DMS53 (cell line): ENCODE measurements at places on chromosomes 2 and 18.

- DNase-seq = no peak
These were observed 190.6 kb downstream of the TPGS2 start for GRCh38 chr18:36638224-36638623.

DNA sequence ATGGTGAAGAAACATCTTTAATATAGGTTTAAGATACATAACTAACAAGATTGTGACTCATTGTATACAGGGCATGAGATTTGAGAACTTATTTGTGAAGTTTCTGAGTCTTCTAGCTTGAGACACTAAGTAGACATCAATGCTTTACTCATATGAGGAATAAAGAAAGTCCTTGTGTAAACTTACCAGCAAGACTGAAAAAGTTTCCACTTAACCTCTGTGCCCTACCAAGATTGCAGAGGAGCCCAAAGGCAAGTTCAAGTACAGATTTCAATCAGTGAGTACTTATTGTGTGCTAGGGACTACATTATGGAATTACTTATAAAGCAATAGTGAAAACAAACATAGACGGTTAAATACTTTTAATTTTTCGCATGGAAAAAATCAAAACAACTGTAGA lies 1041.2 kb upstream of the CELF4 start:
- no peak for DNase-seq

DNA sequence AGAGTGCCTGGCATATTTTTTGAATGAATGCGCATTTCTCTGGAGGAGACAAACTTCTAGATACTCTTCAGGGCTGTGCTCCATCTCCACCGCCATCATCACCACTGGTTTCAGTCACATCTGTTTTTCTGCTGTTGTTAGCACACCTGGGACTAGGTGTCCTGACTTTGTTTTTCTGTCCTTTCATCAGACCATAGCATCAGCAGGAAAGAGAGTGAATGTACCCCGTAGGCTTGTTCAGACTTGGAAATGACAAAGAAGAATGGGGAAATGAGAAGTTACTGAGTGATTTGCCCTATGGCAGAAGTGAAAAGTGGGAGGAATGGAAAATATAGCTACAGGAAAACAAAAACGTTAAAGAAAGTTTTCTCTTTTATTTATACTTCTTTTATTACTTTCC lies 965.2 kb upstream of the FANCL start:
- no peak for DNase-seq

- DNase-seq = no peak
These were observed 21.2 kb downstream of the STAMBP start for GRCh38 chr2:73850009-73850408.

- peak; percentile 30 for DNase-seq
These were observed 25.4 kb downstream of the PTPRM start for GRCh38 chr18:7592305-7593071.

DNA sequence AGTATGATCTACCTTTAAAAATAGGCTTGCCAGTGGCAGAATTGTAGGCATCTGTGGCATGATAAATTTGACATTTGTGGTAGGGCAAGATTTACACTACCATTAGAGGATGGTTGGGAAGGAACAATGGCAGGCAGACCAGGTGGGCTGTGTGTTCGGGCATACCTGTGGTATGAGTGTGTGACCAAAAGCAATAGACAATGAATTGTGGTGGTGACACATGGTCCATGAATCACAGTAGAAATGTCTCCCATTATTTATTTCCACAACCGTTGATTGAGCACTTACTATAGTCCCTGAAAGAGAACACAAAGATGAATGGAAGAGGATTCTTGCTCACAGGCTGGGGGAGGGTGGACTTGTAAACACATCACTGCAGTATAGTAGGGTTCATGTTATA lies 29.9 kb upstream of the RUFY4 start:
- DNase-seq = no peak

- DNase-seq = no peak
These were observed 59.0 kb downstream of the MBD2 start for GRCh38 chr18:54165450-54165849.

- no peak for DNase-seq
These were observed 60.5 kb upstream of the LGALSL start for GRCh38 chr2:64393383-64394010.

GRCh38 chr2:146438246-146438645 lies 1406.6 kb upstream of the ACVR2A start:
- no peak for DNase-seq

GRCh38 chr2:148813603-148814065 lies 61.4 kb upstream of the KIF5C start:
- DNase-seq = no peak

GRCh38 chr2:48124592-48124991 lies 218.3 kb upstream of the FBXO11 start:
- no peak for DNase-seq

DNA sequence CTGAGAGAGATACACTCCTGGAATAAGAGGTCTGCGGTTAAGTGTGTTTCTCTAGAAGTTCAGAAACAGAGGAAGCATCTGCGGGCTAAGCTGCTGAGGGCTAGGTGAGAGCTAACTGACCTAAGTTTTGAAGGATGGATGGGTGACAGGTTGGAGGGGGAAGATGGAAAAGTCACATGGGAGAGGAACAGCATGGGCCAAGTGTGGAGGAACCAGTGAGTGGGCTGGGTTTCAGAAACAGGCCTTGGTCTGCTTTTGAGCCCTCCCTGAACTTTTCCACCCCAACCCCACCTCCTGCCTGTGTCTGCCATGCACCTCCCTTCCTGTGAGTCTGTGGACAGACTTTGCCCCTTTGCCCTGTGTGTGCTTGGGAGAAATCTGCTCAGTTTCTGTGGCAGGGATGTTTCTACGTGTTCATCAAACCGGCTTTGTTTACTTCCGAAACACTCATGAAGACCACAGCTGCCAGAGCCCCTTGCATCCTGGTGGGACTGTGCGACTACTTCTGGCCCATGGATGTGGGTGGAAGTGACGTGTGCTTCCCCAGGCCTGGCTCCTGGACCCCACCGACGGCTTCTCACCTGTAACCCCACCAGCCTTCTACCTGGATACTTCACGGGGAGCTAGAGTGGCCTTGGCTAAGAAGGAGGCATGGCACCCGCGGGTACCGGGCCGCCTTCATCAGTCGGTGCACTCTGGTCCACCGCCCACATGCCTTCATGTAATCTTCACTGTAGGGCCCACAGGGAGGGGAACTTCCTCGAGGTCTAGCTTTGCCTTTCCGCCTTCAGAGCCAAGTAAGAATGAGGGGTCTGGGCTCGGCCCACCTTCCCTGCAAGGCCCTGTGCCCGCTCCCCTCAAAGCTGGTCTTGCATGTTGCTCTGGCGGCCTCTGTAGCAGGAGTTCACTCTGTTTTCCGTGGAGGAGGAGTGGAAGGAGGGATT lies 1.4 kb upstream of the HPCAL1 start:
- DNase-seq = peak; percentile 19

- no peak for DNase-seq
These were observed 170.3 kb downstream of the GFPT1 start for GRCh38 chr2:69216535-69217332.
